ENCODE measurements at places on chromosomes 2 and 18.

- no peak for DNase-seq
Measured at GRCh38 chr2:179141206-179141605, 91.3 kb upstream of the CCDC141 start.

DNA sequence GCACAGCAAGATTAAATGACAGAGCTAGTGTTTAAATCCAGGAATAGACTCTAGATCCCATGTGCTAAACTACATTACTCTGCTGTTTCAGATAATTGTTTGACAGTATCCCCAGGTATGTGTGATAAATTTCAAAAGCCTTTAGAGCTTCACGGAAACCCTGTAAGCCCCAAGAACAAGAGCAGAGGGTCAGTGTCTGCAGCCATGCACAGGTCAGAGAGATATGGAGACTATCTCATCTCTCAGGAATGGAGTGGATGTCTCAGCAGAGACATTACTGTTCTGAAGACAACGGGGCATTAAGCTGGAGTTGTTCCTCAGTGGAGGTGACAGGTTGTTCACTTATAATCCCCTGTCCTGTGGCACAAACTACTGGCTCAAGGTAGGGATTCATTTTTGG lies 139.1 kb upstream of the FOSL2 start:
- DNase-seq: no peak

GRCh38 chr2:179050755-179051154 lies 818 bp upstream of the CCDC141 start:
- no peak for DNase-seq

GRCh38 chr2:162401871-162402270 lies 57.9 kb downstream of the GCA start:
- DNase-seq: no peak

DNA sequence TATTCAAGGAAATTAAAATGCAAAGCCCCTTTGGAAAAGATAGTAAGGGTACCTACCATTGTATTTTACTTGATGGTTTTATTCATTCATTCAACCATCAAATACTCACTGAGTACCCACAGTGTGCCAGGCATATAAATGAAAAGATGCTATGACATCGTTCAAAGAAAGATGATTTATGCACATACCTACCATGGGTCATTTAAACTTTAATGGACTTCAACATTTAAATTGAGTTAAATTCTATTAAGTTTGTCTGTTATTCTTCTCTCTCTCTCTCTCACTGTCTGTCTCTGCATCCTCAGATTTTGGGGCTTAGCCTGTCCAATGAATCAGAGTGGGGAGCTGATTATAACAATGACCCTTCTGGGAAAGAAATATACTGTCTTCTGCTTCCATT lies 87.9 kb downstream of the CERS6 start:
- no peak for DNase-seq

DNA sequence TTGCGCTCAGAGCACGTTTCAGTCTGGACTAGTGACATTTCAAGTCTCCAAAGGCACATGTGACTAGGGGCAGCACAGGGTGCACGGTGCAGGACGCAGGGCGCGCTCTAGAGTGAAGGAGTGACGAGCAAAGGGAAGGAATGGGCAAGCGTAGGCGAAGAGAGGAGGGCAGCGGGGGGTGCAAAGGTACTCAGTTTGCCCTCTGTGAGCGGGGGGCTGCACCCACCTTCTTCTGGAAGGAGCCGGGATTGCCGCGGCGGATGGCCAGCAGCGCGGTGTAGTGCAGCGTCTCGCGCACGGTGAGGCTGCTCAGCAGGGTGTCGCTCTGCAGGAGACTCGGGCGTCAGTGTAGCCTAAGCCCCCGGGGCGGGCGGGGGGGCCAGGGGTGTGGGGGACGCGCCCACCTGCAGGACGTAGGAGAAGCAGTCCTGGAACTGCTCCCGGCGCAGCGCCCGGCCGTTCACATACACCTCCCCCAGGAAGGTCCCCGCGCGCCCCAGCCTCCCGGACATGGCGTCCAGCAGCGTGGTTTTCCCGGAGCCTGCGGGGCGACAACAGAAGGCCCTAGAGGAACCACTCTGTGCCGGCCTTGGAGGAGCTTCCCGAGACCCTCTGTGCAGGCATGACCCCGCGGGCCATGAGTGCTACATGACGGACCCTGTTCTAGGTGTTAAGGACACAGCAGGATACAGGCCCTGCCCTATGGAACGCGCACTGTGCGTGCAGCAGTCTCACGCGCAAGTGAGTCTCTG lies 6.9 kb downstream of the ABCG5 start:
- no peak for DNase-seq

- DNase-seq: no peak
Measured at GRCh38 chr18:36195427-36196122, 8.3 kb downstream of the MOCOS start.

DNA sequence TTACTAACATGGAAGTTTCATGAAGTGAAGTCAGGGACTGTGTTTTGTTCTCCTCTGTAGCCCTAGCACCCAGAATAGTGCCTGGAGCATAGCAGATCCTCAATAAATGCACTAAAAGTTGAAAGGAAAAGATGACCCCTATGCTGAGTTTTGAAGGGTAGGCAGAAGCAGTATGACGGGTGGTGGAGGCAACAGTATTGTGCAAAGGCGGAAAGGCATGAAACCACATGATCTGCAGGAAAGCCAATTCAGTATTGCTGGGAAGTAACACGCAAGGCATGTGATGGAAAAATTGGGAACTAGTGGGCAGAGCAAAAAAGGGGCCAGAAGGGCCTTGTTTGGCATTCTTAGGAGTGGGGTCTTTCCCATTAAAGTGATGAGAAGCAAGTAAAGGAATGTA lies 23.1 kb downstream of the DTNB start:
- no peak for DNase-seq

DNA sequence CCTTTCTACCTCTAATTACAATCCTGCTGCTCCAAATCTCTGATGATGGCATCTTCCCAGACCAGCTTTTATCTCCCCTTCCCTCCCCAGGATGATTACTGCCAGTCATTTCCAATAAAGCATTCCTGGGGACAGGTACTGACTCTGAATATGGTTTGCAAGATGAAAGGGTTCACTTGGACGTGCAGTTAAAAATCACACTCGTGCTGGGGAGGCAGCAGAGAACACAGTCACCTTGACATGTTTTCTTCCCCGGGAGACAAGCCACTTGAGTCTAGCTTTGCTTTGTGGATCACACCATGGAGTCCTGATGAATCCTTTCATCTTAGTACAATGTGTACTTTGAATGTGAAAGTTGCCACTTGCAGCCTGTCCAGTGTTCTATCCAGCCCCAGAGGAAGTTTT lies 175.0 kb downstream of the ALPK2 start:
- DNase-seq: no peak

- peak; percentile 69 for DNase-seq
Measured at GRCh38 chr2:1727796-1728474, 16.4 kb downstream of the PXDN start.

GRCh38 chr18:37532917-37533316 lies 32.7 kb downstream of the CELF4 start:
- DNase-seq: no peak

DNA sequence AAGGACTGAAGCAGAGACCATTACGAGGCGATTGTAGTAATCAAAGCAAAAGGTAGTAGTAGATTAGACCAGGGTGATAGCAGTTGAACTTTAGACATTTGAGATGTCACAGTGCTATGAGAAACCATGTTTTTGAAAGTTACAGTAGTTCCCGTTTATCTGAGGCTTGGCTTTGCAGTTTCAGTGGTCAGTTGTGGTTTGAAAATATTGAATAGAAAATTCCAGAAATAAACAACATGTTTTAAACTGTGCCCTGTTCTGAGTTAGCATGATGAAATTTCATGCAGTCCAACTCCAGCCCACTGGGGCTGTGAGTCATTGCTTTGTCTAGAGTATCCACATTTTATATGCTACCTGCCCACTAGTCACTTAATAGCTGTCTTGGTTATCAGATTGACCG lies 47.5 kb downstream of the ZNF638 start:
- DNase-seq: no peak

DNA sequence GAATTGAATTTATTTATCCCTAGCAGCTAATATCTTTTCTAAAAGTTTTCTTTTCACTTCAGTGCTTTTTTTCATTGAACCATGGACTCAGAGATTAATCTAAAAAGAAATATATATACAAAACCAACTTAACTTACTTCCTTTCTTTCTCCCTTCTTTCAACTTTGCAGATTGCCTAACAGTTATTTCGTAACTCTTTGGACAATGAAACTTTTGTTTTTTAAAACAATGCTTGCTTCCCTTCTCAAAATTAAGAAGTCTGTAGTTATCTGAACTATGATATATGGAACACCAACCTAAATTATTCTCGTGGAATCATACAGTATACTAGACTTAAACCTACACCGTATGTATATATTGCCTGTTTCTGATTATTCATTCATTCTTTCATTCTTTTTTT lies 62.9 kb downstream of the MIB1 start:
- no peak for DNase-seq

DNA sequence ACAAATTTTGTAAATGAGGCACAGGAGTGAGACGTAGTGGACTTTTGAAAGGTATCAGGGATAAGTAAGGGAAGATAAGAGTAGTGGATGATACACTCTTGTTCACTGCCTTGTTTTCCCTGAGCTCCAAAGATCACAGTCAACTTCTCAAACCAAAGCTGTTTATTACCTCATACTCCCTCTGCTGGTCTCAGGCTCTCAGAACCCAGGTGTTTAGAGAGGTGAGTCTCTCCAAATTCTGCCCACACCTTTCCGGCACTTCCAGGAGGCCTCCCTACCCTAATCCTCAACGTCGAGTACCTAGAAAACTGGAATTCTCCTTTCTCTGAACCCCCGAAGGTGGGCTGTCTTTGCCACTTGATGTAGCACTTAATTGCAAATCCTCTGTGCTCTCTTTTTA lies 621.1 kb downstream of the BCL11A start:
- DNase-seq: no peak

- DNase-seq: peak; percentile 50
Measured at GRCh38 chr2:236862961-236863728, 222.5 kb upstream of the COPS8 start.

GRCh38 chr18:60892855-60893254 lies 440.4 kb upstream of the CDH20 start:
- DNase-seq: no peak

- DNase-seq: no peak
Measured at GRCh38 chr2:157173740-157174184, 83.7 kb upstream of the GALNT5 start.

DNA sequence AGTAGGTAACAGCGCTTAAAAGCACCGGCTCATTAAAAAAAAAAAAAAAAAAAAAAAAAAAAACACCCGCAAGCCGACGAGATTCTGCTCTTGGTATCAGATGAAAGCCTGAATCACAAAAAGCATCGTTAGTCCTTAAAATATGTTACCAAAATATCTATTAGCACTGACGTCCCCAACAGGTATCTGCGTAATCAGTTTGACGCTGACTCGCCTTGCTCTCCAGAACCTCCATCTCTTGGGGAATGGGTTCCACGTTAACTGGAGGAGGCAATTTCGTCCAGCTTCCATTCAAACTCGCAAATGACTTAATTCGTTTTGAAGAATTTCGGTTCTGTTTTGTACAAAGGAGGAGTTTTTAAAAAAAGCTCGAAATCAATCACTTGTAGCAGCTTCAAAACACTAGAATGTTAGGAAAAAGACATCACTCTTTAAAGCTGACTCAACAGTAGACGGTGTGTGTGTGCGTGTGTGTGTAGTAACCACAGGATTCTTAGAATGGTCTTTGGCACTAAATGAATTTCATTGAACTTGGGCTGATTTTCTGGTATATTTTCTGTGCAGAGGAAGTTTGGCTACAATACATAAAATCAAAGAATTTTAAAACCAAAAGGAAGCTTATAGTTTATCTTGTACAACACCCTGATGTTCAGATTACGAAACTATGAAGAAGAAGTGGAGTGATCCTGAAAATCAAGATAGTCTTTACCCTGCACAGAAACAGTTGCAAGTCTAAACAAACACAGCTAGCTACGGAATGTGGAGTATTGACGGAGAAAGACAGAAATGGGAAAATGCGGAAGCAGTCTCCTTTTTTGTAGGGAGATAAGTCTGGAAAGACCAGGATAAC lies 1.1 kb upstream of the PGAP1 start:
- no peak for DNase-seq

- peak; percentile 22 for DNase-seq
Measured at GRCh38 chr2:861655-862354, 88.8 kb upstream of the SNTG2 start.

GRCh38 chr2:236309669-236310029 lies 45.4 kb upstream of the ASB18 start:
- no peak for DNase-seq

All from coronary artery (tissue), 2 donors.